Activated naive CD8-positive, alpha-beta T cell treated with anti-CD3 and anti-CD28 coated beads for 36 hours (primary cell): ENCODE measurements at places on chromosomes 5 and 9. TPM values are rescaled to one million over a fixed set of nuclear protein-coding genes. Genes with fewer than 3 reads are reported as not detected.

EGFLAM gene
- not detected for total RNA-seq

KIAA0825 gene
- total RNA-seq = 1.0 TPM

GNA14 gene
- total RNA-seq = not detected

SLC25A51 gene
- 32.2 TPM for total RNA-seq

SLC38A9 gene
- total RNA-seq = 15.6 TPM

C5orf24 gene
- total RNA-seq = 24.1 TPM

DNA sequence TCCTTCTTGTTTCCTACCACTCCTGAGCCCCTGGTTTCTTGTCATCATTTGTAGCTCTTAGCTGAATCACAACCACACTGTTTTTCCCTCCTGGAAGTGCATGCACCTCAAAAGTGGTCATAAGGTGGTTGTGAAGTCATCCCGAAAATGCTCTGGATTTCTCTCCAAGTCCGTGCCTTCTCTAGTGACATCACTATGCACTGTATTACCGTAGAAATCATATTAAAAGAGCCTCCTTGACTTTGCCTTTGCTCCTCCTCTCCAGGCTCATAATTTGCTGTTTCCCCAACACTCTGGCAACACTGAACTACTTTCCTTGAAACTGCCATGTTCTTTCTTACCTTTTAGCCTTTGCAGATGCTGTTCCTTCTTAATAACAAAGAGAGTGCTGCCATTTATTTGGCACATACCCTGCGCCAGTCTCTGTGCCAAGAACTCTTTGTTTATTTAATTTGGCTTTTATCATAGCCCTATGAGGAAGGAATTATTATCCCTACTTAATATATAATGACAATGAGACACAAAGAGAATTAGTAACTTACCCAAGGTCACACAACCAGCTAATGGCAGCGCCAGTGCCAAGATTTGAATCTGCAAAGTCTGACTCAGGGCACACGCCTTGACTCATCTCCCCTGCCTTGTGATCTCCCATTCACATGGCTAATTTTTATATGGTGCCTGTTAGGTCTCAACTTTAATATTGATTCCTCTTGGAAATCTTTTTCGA is 115.4 kb downstream of the KIF4B start:
- DNase-seq = no peak
- H3K4me3 ChIP-seq = no peak overlapping the region
- H3K36me3 ChIP-seq = no peaks in the 10 kb centered on the region

DNA sequence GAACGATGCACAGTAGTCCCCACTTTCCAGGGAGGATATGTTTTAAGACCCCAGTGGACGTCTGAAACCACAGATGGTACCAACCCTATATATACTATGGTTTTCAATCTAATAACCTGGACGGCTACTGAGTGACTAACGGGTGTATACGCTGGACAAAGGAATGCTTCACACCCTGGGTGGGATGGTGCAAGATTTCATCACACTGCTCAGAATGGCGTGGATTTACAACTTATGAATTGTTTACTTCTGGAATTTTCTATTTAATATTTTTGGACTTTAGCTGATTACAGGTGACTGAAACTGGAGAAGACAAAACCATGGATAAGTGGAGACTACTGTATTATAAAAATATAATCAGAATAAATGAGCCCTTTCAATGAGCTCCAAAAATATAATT is 147.6 kb upstream of the TRIM32 start:
- H3K27ac ChIP-seq = no peak overlapping the region
- H3K4me1 ChIP-seq = no peaks in the 10 kb centered on the region
- H3K4me3 ChIP-seq = no peak overlapping the region
- no peak for DNase-seq
- H3K27me3 ChIP-seq = no peaks in the 10 kb centered on the region

DNA sequence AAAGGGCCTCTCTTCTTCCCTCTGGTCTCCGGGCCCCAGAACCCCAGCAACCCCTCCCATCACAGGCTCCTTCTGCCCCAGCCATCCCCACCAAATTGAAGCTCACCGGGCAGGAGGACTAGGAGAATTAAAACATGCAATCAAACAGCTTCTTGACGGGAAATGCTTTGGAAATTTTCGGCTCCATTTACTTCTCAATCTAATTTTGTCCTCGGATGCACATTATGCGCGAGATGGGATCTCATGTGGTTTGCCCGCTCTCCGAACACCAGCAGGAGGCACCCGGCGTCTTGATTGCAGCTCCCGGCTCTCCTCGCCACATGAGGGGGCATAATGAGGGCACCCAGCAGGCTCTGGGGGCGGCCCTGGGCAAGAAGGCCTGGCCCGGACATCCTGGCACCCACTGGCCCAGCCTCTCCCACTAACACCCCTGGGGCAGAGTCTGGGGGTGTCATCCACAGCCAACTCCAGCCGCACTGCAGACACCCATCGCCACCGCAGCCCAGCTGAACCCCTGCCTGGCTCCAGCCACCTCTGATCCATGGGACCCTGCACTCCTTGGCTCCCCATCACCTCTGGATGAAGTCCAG is 135.5 kb downstream of the PAX5 start:
- no peak overlapping the region for H3K4me3 ChIP-seq
- no peaks in the 10 kb centered on the region for H3K36me3 ChIP-seq
- H3K4me1 ChIP-seq = no peaks in the 10 kb centered on the region
- peaks cover 8% of the 10 kb centered on the region for H3K27me3 ChIP-seq
- DNase-seq = no peak
- H3K27ac ChIP-seq = no peak overlapping the region

- H3K4me1 ChIP-seq = peaks cover 69% of the 10 kb centered on the region
- no peaks in the 10 kb centered on the region for H3K27me3 ChIP-seq
- H3K4me3 ChIP-seq = no peak overlapping the region
- no peak overlapping the region for H3K27ac ChIP-seq
Measured at GRCh38 chr5:142827934-142828576, 57.9 kb downstream of the ARHGAP26 start.

DNA sequence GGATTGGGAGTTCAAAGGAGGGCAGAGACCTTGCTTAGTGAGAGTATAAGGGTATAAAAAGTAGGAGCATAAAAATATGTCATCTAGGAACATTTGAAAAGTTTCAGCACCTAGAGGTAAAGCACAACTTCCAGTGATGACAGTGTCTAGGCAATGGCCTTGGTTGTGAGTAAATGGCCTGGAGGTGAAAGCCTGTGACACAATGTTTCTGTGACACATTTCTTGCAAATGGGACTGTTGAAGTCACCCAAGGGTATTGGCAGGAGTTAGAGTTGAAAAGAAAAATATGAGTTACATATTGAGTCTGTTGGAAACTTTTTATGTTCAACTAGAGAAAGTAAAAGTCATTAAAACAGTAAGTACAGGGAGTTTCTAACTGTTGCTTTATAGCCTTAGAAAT is 14.8 kb downstream of the C5orf47 start:
- H3K4me1 ChIP-seq = no peaks in the 10 kb centered on the region
- H3K36me3 ChIP-seq = no peaks in the 10 kb centered on the region
- DNase-seq = no peak
- H3K4me3 ChIP-seq = no peak overlapping the region
- H3K27me3 ChIP-seq = peaks cover 13% of the 10 kb centered on the region

- no peak overlapping the region for H3K27ac ChIP-seq
- H3K27me3 ChIP-seq = peaks cover 35% of the 10 kb centered on the region
- no peaks in the 10 kb centered on the region for H3K36me3 ChIP-seq
- H3K4me3 ChIP-seq = no peak overlapping the region
- H3K4me1 ChIP-seq = no peaks in the 10 kb centered on the region
- no peak for DNase-seq
Measured at GRCh38 chr9:127313042-127313560, 48.5 kb downstream of the GARNL3 start.

DNA sequence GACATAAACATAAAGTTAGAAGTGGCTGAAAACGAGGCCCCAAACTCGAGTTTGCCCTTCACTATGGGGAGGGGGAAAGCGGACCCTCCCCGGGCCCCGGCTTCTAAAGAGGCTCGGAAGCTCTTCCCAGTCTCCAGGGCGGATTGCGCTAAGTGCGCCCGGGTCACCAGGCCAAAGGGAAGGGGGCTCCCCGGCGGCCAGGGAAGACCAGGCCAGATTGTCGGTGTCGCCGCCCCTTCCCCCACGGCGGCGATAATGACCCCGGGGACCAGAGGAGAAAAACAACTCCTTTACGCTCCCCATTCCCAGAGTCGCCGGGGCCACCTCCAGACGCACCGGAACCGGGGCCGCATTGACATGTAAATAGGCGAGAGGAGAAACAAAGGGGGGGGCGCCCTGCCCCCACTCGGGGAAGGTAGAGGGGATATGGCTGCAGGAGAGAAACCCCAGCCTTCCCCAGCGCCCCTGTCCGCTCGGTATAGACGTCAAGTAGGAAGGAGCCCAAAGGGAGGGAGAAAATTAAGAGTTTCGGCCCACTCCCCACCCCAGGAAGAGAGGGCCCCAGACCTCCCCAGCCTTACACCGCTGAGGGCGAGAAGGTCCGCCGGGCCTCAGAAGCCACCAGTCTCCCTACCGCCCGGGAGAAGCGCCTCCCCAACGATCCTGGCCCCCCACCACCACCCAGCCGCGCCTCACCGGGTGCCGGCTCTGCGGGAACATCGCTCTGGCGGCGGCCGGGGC is 1.7 kb downstream of the TLE1 start:
- no peaks in the 10 kb centered on the region for H3K36me3 ChIP-seq
- no peak overlapping the region for H3K27ac ChIP-seq
- H3K4me1 ChIP-seq = peaks cover 17% of the 10 kb centered on the region
- H3K4me3 ChIP-seq = peak overlapping the region; percentile 70
- peaks cover 31% of the 10 kb centered on the region for H3K27me3 ChIP-seq

DNA sequence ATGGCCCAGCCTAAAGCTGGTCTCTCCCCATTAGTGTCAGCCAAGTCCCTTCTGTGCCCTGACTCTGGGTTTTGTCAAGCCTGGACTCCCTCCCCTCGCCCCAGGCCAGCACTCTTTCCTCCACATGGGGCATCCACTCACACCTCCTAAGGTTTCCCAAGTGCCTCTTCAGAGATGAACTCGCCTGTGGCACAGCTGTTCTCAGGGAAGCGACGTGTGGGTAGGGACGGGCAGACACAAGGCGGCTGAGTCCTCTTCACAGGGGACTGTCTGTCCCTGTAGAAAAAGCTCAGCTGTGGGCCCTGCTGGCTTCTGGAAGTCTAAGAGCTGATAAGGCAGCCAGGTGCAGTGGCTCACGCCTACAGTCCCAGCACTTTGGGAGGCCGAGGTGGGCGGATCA is 78.5 kb downstream of the CACNA1B start:
- DNase-seq = no peak
- H3K27ac ChIP-seq = no peak overlapping the region
- peaks cover 4% of the 10 kb centered on the region for H3K27me3 ChIP-seq

- H3K4me1 ChIP-seq = peaks cover 3% of the 10 kb centered on the region
- H3K27ac ChIP-seq = no peak overlapping the region
- H3K36me3 ChIP-seq = no peaks in the 10 kb centered on the region
Measured at GRCh38 chr9:110329639-110330230, 7.9 kb downstream of the TXNDC8 start.

GRCh38 chr9:116806075-116806474 is 119.0 kb downstream of the TRIM32 start:
- peaks cover under 1% of the 10 kb centered on the region for H3K27me3 ChIP-seq
- no peak overlapping the region for H3K4me3 ChIP-seq
- H3K4me1 ChIP-seq = no peaks in the 10 kb centered on the region

DNA sequence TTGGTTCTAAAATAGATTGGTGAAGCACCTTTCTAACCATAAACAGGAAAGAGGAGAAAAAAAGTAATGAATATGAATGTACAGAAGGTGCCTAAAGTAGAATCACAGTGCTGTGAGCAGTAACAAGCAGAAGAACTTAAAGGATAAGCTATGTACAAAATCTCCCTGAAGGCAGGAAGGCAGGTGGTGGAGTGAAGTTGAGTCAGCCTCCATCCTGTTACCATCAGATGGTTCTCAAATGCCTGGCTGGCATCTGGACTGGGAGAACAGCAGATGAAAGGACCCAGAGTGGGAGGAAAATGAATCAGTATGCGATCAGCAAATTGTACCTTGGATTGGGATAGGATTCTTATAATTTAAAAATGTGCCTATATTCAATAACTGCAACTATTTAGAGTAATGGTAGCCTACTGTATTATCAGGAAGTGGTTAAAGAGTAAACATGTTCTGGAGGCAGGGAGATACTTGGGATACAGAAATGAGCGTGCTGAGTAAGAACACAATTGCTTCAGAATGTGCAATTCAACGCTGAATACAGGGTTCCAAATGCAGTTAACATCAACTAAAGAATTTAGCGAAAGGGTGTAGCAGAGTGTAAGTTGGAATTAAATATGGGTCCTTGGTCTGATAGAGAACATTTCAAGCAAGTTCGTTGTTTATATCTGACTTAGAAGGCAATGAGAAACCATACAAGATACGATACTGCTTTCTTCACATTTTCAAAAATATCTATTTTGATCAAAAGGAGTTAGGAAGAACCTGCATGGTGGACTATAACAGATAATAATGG is 21.1 kb upstream of the FER start:
- no peak for DNase-seq
- H3K4me1 ChIP-seq = peaks cover 33% of the 10 kb centered on the region
- peaks cover 4% of the 10 kb centered on the region for H3K36me3 ChIP-seq

GRCh38 chr5:41095324-41096101 is 24.4 kb upstream of the MROH2B start:
- no peak overlapping the region for H3K4me3 ChIP-seq
- H3K27ac ChIP-seq = no peak overlapping the region
- no peaks in the 10 kb centered on the region for H3K4me1 ChIP-seq
- no peak for DNase-seq
- no peaks in the 10 kb centered on the region for H3K36me3 ChIP-seq
- no peaks in the 10 kb centered on the region for H3K27me3 ChIP-seq

DNA sequence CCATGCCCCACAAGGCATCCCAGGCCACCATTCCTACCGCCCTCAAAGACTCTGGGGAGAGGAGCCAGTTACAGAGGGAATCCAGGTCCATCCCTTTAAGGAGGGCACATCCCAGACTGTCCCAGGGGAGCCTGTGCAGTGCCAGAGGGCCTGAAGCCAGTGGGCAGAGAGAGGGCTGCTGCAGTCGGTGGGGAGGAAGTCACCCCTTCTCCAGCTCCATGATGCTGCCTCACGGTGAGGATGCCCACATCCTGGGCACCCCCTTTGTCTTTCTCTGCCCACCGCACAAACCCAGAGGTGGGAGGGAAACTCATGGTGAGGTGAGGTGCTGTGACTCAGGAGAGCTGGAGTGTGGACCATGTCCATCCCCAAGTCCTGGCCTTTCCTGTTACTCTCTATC is 26.2 kb upstream of the ANKRD33B start:
- peaks cover 15% of the 10 kb centered on the region for H3K4me1 ChIP-seq
- H3K36me3 ChIP-seq = no peaks in the 10 kb centered on the region

GRCh38 chr5:58793888-58794657 is 211.2 kb downstream of the RAB3C start:
- peaks cover 12% of the 10 kb centered on the region for H3K27me3 ChIP-seq
- no peaks in the 10 kb centered on the region for H3K36me3 ChIP-seq
- peaks cover 2% of the 10 kb centered on the region for H3K4me1 ChIP-seq
- no peak overlapping the region for H3K27ac ChIP-seq
- H3K4me3 ChIP-seq = no peak overlapping the region

- no peaks in the 10 kb centered on the region for H3K36me3 ChIP-seq
- no peak overlapping the region for H3K27ac ChIP-seq
- no peak for DNase-seq
- no peaks in the 10 kb centered on the region for H3K4me1 ChIP-seq
- H3K27me3 ChIP-seq = no peaks in the 10 kb centered on the region
Measured at GRCh38 chr9:81411961-81412360, 277.4 kb downstream of the TLE1 start.

- H3K36me3 ChIP-seq = no peaks in the 10 kb centered on the region
- no peak overlapping the region for H3K27ac ChIP-seq
- H3K4me3 ChIP-seq = no peak overlapping the region
Measured at GRCh38 chr5:57324181-57324580, 150.3 kb downstream of the GPBP1 start.

GRCh38 chr9:130479587-130479986 is 34.8 kb downstream of the ASS1 start:
- DNase-seq = no peak
- H3K4me3 ChIP-seq = no peak overlapping the region
- no peaks in the 10 kb centered on the region for H3K36me3 ChIP-seq
- no peak overlapping the region for H3K27ac ChIP-seq
- H3K27me3 ChIP-seq = peaks cover 33% of the 10 kb centered on the region
